Stimulated activated memory B cell treated with anti-CD40 and anti-IgM and Interleukin-4, amounts not matched to agents 10 μg/mL and 1 μg/mL and 100 μg/mL, for 72 hours (primary cell): ENCODE measurements at places on chromosomes 11 and 22.

- peak; percentile 31 for ATAC-seq
Observed at GRCh38 chr22:47486569-47487312, 724.3 kb downstream of the TBC1D22A start.

GRCh38 chr22:34847072-34847471 is 218.9 kb upstream of the ISX start:
- no peak for ATAC-seq

- no peak for ATAC-seq
Observed at GRCh38 chr11:65107078-65107477, 4.6 kb upstream of the TM7SF2 start.

GRCh38 chr11:64360448-64360921 is 1.5 kb downstream of the RPS6KA4 start:
- no peak for ATAC-seq

GRCh38 chr22:24473284-24473683 is 21.8 kb upstream of the UPB1 start:
- ATAC-seq: no peak

GRCh38 chr11:112361396-112361795 is 100.7 kb upstream of the PLET1 start:
- no peak for ATAC-seq

DNA sequence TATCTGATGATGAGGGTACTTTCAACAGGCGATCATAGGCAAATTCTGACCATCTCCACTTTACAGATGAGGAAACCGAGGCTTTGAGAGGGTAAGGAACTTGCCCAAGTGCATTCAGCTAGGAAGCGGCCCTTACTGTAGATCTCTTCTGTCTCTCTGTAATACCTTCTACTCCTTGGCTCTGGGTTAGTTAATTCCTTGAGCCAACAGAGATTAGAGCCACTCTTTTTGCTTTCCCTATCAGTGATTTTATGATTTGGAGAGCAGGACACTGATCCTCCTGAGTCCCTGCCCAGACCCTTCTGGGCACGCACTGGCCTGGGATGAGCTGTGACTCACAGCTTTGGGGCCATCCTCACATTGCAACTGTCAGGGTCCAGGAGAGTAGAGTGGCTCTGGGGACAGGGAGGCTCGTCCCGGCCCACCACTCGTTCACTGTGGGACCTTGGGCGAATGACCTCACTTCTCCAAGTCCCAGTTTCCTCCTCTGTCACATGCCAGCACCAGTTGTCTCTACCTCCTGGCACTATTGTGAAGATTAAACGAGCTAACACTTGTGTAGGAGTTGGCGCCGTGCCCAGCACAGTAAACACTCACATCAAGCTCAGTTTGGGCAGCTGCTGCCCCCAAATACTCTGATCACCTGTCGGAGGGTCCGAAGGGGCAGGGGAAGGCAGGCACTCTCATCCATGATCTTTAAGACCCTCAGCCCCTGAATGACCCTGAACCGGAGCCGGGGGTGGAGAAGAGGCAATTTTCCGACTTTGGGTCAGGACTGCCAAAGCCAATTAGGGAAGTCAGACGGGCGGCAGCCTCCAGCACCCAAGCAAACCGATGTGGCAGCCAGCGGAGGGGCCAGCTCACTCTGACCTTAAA is 235.0 kb downstream of the MIAT start:
- ATAC-seq: no peak
